ENCODE measurements at places on chromosomes 7 and 10.
A peak's percentile ranks its signal among the peaks of the same experiment; 100 is the strongest.

GRCh38 chr7:108452707-108453106 is 3.5 kb downstream of the NRCAM start:
- no peak for DNase-seq

DNA sequence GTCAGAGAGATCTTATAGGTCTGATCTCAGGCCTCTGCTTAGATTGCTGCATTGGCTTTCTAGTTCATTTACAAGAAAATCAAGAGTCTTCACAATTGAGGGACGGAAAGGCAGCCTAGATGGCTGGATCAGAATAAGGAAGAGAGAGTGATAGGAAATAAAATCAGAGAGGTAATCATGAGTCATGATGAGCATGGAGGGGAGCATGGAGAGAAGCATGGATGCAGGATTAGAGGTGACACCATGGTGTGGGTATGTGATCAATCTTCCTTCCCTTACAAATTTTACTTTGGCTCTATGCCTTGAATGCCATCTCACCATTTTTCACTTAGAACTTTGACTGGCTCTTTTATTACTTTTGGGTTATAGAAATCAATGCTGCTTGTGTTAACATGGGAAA is 1.4 kb downstream of the BCCIP start:
- no peak for DNase-seq

DNA sequence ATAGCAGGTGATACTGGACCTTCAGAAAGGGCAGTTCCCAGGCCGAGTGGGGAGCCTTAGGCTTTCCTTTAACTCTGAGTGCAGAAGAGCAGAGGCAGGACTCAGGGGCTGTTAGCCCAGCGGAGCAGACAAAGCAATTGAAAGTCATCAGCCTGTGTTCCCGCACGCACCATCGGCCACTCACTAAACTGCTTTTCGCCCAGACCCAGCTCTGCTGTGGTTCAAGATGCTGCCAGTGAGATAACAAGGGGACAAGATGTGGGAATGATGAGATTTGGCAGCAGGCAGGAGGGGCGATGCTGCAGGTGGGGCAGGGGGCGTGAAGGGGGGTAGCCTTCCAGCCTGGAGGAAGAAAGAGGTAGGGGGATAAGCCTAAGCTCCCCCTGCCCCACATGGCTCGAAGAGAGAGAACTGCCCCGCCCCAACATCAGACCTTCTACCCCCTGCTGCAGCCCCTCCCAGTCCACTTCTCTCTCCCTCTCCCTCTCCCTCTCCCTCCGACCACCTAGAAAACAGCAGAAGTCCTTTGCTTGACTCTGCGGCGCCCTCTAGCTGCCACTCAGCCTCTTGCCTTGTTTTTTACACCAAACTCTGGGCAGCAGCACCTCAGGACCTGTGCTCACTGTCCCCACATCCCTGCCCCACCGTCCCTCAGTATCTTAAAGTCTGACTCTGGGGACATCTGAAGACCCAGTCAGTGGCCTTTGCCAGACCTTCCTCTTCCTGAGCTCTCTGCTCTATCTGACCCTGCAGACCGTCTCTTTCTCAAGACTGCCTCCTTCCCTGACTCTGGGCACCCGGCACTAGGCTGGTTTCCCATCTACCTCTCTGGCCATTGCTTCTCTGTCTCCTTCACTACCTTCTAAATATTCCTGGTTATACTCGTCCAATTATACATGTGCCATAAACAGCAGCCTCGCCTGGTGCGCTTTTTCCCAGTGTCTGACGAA is 110.5 kb downstream of the C10orf105 start:
- peak; percentile 82 for DNase-seq

GRCh38 chr10:83617692-83618545 is 521.4 kb upstream of the GHITM start:
- DNase-seq = no peak

DNA sequence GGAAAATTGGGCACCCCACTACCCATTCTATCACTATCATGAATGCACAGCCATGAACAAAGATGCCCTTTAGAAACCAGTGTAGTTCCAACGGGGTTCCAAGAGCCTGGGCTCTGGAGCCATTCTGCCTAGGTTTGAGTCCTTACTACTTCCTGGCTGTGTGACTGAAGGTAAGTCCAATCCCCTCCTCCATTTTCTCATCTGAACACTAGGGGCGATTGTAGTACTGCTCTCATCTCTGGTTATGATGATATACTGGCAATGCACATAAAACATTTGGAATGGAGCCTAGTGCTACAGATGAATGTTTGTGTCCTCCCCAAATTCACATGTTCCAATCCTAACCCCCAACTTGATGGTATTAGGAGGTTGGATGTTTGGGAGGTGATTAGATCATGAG is 28.1 kb upstream of the CDH23 start:
- no peak for DNase-seq

DNA sequence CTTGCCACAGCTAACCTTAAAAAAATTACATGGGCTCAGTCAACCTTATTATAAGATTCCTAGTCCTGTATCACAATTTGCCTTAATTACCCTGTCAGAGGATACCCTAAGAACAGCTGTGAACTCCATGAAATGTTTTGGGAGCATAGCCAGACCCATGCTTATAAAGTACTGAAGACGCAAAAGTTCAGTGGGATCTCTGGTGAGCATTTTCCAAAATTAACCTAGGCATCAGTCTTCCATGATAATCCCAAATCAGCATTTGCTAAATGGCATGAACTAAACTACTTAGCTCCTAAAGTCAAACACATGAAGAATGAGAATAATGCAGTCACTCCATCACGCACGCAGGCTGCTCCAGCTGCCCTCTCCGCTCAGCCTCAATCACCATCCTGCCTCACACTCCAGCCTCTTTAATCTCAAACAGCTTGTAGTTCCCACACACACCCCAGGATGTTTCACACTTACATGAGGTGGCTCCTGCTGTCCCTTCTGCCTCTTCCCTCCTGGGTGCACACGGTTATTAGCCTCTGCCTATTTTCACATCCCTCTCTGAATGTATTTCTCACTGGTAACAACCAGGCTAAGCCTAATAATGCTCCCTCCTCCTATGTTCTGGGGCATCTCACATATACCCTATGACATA is 15.3 kb downstream of the IGF2BP3 start:
- DNase-seq = no peak

- no peak for DNase-seq
These were observed 89.7 kb downstream of the HGF start for GRCh38 chr7:81680120-81680519.

DNA sequence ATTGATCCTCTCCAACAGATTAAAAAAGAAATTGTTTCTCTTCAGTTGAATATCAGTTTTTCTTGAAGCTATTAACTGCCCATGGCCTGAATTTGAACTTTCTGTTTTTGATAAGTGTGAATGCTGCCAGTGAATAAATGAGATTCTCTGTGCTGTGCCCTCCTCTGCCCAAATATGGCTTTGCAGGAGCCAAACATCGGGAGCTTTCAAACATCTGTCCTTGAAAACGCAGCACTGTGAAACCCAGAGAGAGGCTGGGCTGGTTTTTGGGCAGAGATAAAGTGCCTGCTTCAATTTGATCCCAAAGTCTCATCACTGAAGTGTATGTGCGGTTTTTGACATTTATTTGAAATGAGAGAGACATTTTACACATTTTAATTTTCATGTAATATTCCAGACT is 268.3 kb upstream of the SHH start:
- DNase-seq = no peak

DNA sequence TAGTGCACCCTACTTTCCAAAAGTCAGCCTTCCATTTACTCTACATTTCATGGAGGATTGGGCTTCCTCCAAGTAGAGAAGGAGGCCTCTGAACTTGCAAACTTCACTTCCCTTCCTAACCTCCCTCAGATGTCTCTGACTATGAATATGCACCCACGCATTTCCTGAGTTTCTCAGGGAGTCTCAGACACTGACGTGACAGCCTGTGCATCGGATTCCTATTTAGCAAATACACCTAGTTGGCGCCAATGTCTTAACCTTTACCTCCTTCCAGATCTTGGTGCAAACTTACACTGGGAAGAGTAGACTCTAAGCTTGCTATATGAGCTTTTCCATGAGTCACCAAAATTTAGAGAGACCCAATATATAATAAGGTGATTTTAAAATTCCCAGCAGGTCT is 920.1 kb upstream of the AUTS2 start:
- DNase-seq = no peak

DNA sequence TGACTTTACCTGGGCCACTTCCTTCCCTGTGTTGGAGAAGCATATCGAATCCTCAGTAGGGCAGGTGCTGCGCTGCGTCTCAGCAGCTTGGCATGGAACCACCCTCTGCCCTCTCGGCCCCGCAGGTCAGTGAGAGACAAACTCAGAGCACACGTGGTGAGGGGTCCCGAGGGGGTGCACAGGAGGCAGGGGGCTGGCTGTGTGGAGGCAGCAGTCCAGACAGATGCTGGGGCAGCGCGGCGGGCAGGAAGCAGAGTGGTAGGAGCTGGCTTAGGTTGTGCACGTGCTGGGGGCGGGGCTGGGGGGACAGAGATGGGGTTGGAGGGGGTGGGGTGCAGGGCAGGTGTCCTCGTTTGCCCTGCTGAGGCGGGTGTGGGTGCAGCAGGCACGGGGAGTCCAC is 33.1 kb downstream of the NUB1 start:
- DNase-seq = no peak

DNA sequence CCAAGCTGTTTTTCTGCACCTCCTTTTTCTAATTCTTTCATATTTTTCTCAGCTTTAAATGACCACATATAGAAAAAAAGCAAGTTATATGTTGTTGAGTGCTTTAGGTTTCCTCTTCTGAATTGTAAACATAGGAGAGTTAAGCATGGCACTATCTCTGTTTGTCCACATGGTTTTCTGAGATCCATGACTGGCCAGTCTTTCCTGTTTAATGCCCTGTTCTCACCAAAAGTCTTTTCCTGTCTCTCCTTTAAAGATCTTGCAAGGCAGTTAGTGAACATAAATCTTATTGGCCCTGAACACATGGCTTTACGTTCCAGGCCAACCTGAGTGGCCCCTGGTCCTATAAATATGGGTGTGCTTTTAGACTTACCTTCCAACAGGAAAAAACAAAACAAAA is 19.4 kb downstream of the TRPV5 start:
- DNase-seq = no peak

GRCh38 chr7:115662676-115663075 is 367.9 kb downstream of the TFEC start:
- DNase-seq = no peak

- peak; percentile 55 for DNase-seq
These were observed 825 bp downstream of the MRPL32 start for GRCh38 chr7:42932811-42933591.

- DNase-seq = no peak
These were observed 99.0 kb upstream of the PDE1C start for GRCh38 chr7:32169228-32169627.

DNA sequence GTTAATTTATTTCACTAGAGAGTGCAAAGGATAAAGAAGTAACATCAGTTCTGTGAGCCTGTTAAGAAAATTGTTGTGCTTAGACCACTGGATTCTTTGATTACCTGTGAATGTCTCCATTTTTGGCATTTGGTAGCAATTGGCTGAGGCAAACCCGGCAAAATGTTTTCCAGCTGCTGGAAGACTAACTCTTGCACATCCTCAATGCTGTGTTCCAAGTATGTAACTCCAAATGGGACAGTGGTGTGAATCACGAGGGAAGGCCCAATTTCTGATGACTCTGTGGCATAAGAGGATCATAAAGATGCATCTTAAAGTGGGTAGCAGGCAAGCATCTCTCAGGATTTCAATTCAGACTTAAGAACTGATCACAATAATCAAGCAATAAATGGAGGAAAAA is 268.8 kb downstream of the RNLS start:
- DNase-seq = no peak

DNA sequence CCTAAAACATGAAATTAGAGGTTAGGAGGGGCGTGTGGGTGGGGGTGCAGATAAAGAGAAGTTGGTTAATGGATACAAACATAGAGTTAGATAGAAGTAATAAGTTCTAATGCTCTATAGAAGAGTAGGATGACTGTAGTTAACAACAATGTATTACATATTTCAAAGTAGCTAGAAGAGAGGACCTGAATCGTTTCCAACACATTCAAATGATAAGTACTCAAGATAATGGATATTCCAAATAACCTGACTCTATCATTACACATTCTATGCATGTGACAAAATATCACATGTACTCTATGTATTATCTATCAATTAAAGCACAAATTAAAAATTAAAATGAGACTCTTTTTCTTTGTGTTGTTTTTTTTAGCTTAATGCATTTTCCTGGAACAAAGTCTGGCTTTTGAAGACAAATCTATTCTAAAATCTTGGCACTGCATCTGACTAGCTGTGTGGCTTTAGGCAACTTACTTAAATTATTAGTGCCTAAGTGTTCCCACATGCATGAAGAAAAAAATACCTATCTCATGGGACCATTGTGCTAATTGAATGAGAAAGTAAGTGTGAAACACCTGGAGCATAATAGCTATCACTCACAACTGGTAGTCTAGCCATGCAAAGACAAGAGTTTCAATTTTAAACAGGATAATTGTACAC is 75.7 kb downstream of the SEMA3C start:
- DNase-seq = no peak

- peak; percentile 34 for DNase-seq
These were observed 38.0 kb downstream of the FOXI2 start for GRCh38 chr10:127774766-127775559.

DNA sequence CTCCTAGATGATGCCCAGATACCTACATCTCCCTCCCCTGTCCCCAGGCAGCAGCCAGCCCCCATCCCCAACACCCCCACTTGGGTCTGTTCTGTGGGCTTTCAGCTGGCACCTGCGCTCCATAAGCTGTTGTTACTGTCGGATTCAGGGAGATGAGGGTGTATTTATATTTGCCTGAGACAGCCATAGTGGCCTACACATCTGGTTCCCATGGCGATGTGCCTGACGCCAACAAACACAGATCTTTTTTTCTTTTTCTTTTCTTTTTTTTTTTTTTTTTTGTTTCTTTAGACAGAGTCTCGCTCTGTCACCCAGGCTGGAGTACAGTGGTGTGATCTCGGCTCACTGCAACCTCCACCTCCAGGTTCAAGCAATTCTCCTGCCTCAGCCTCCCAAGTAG is 73.1 kb downstream of the CLIP2 start:
- DNase-seq = no peak

DNA sequence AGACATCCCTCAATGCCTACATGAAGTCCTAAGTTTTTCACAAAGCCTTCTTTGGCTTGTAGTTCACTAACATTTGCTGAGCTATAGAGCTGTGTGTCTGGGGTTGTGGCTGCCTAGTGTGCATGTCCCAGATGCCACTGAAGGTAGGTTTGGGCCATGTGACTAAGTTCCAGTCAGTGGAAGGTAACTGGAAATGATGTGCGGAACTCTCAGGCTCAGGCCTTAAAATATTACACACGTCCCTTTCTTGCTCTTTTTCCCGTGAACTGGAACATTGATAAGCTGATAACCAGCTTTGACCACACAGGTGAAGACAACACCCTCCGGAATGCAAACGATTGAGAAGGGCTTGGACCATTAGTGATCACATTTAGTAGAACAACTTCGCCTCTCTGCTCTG is 358.1 kb downstream of the GATA3 start:
- DNase-seq = no peak

- no peak for DNase-seq
These were observed 9.4 kb upstream of the FBXW4 start for GRCh38 chr10:101704331-101704730.

DNA sequence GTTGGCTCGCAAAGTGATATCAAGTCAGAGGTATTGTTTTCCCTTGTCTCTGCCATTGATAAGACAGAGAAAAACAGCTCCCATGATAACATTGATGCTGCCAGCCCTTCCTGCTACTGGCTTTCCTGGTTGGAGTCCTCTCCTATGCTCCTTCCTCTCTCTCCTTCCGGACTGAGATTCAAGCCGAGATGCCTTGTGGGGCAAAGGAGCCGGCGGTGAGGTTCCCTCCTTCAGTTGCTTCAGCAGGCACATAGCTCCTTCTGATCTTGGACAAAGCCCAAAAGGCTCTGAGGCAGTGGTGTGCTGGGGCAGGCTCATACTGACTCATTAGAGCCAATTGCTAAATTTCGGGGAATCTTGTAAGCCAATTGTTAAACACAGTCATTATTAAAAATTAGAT is 8.8 kb upstream of the ZCCHC24 start:
- no peak for DNase-seq
